ENCODE measurements at places on chromosomes 7 and 10.
A peak's percentile ranks its signal among the peaks of the same experiment; 100 is the strongest.

DNA sequence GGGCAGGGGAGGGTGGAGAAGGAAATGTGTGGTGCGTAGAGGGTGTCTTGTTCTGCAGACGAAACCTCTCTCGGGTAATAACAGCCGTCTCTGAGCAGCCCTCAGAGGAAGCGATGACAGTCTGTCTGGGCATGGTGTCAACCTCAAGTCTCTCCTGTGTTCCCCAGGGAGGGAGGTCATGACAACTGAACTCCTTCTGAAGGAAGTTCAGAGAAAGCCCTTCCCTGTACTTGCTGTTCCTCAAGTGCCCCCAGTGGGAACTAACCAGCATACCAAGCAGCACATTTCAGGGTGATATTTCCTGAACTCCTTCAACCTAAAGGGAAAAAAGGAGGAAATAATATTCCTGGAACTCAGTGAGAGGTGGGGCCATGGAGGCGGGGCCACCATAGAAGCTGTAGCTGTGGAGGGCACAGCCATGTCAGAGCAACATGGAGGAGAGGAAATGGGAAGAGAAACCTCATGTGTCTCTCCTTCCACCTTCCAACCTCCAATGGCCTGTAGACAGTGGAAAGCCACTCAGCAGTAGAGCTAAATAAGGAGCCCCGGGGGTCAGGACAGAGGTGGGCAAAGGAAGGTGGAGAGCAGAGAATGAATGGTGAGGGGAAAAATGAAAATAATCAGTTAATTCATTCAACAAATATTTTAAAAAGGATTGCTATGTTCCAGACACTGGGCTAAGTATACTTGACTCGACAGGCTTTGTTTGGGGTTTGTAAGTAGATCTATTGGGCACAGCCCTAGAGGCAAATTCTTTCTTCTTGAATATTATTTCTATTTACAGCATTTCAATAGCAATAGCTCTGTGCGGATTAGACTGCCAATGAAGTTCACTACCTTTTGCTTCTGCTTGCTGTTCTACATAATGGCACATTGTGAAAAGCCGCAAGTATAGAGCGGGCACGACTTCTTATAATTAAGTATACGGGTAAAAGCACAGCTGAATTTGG lies 61.0 kb upstream of the AOAH start:
- DNase-seq = peak; percentile 24

DNA sequence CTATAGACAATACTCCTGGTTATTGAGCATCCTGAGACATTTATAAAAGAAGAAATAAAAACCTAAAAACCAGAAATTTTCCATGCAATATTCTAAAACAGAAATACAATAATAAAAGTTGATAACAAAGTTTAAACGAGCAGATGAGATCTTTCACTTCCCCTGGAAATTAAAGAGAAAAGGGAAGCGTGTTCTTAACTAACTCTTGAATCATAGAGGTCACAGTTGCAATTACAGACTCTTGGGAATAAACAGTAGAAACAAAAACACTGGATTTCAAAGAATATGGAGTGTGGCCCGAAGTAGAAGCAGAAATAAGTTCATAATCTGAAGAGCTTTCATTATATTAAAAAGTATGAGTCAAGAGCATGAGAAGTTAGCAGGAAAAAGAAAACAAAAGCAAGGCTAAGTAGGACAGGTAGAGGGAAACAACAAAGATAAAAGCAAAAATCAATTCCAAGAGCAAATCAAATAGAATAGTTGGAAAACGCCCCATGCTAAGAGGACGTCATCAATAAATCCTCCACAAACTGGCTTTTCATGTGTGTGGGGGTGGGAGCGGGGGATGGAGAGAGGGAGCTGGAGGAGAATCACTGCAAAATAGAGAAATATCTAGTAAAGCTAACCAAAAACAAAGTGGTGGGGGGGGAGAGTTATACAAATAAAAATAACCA lies 55.2 kb upstream of the C10orf71 start:
- no peak for DNase-seq

GRCh38 chr10:9452056-9452455 lies 1397.6 kb downstream of the GATA3 start:
- no peak for DNase-seq

GRCh38 chr10:78472551-78472890 lies 438.9 kb downstream of the RPS24 start:
- no peak for DNase-seq

- DNase-seq = no peak
Measured at GRCh38 chr7:139111811-139112301, 2.3 kb upstream of the ZC3HAV1 start.

- no peak for DNase-seq
Measured at GRCh38 chr10:109891105-109891504, 32.2 kb downstream of the XPNPEP1 start.

GRCh38 chr7:39321909-39322498 lies 244.2 kb upstream of the YAE1 start:
- DNase-seq = no peak

DNA sequence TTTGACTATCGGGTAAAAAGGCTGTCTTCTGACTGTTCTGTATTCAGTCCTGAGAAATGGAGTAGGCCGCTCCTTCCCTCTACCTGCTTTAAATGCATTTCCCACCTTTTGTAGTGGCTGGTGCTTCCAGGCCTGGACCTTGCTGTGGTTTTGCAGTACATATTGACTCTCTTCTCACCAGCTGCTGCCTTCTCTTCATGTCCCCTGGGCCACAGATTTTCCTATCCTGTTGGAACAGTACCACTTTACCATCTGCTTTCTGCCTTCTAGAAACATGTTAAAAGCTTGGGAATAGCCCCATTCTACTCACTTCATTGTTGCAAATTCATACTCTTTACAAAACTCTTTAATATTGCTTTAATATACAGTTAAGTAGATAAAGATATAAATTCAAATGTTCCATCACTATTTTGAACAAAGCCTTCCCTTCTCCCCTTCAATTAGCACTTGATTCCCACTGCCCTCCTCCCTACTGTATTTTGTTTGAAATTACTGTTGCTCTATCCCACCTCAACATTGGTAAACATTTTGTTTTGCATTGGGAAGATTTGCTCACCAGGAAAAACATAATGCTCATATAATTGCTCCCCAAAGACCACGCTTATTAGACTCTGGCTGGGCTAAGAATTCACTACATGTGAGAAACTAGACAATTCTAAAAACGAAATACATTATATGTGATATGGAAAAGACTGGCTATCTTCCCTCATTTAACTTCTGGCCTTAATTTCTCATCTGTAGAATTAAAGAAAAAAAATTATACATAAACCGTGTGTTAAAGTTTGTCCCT lies 17.3 kb upstream of the SEMA3C start:
- DNase-seq = no peak

DNA sequence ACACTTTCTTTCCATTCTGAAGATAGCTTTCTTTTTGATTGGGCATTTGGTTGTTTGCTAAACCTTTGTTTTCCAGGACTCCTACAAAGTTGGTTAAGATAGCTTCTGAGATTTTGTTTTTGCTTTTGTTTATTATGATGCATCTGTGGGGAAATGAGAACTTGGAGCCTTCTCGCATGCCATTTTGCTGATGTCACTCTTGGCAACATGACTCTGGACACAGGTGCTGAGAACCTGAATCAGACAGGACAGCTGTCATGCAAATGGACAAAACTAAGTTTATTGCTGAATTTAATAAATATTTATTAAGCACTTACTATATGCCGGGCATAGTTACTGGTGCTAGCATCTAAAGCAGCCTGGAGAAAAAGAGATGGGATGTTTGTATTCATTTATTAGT lies 274.1 kb downstream of the ZEB1 start:
- DNase-seq = no peak

GRCh38 chr7:130641497-130641896 lies 27.1 kb downstream of the COPG2 start:
- no peak for DNase-seq

DNA sequence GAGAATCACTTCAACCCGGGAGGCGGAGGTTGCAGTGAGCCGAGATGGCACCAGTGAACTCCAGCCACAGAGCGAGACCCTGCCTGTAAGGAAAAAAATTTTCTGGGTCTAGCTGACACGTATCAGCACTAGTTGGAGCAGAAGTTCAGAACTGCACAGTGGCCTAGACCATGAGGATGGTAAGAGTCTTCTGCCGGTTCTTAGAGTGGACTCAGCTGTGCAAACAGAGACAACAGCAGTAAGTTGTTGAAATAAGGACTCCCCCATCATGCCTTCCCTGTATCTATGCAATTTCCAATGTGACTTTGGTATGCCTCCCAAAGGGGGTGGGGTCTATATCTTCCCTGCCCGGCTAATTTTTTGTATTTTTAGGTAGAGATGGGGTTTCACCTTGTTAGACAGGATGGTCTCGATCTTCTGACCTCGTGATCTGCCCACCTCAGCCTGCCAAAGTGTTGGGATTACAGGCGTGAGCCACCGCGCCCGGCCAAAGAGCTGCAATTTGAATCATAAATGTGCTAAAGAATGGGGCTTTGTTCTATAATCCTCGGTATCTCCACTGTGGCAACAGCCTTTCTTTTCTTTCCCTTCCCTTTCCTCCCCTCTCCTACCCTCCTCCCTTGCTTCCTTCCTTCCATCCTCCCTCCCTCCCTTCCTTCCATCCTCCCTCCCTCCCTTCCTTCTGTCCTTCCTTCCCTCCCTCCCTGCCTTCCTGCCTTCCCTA lies 14.5 kb upstream of the RNF216 start:
- no peak for DNase-seq

DNA sequence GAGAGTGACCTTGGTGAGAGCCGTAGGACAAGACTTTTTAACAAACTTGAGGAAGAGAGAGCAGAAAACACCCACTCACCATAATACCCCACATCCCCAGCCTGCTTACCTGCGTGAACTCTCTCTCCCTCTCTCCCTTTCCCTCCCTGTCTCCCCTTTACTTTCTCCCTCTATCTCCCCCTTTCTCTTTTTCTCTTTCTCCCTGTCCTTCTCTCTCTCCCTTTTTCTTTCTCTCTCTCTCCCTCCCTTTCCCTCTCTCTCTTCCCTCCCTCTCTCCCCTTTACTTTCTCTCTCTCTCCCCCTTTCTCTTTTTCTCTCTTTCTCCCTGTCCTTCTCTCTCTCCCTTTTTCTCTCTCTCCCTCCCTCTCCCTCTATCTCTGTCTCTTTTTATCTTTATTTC lies 464.0 kb upstream of the AUTS2 start:
- DNase-seq = no peak

DNA sequence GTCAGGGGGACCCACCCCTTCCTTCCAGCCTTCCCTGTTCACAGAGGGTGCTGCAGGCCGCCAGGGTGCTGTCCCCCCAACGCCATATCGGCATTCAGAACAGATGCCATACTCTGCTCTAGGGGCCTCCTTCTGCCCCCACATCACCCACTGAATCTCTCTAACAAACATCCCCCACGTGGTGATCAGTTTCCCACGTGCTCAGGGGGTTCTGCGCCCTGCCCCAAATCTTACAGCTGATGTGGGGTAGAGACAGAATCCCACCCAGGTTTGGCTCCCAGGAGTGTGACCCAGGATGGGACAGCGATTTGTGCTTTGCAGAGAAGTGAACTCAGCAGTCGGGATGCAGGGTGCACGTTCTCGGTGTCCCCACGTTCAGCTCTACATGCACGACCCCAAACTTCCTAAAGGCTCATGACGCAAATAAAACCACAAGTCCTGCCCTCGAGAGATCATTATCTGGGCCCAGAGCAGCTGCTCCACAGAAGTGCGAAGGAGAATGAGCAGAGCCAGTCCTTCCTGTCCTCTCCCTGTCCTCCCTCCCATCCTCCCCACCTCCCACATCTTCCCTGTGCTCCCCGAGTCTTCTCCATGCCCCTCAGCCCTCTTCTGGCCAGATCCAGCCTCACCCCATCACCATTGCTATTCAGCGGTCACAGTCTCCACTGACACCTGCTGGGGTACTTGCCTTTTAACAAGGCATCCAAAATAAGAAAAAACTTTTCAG lies 423.4 kb downstream of the DNAJB6 start:
- DNase-seq = no peak

- DNase-seq = no peak
Measured at GRCh38 chr10:46523962-46524471, 32.4 kb downstream of the GPRIN2 start.

GRCh38 chr10:52778511-52779392 lies 6.2 kb upstream of the MBL2 start:
- DNase-seq = no peak

DNA sequence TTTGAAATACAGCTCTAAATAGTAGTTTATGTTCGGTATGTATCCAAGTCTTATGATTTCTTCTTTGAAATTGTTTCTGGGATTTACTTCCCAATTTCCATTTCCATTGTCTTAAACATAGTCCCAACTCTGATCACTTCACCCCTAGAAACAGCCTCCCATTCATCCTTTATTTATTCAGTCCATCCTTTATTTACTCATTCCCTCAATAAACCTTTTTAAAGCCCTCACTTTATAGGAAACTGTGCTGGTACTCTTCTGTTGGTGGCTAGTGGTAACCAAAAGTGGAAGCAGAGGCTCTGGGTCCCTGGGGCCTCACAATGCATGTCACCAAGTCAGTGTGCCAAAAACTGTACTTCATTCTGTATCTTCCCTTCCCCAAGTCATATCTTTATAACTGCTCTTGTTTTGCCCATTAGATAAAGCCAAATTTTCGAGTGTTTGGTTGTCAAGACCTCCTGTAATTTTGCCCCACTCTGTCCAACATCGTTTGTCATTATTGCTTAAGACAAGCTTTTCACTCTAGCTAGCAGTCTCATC lies 3.9 kb upstream of the EPC1 start:
- DNase-seq = no peak

- DNase-seq = no peak
Measured at GRCh38 chr7:40506158-40506557, 371.4 kb downstream of the SUGCT start.

GRCh38 chr10:89659143-89660131 lies 14.4 kb upstream of the PANK1 start:
- DNase-seq = no peak

DNA sequence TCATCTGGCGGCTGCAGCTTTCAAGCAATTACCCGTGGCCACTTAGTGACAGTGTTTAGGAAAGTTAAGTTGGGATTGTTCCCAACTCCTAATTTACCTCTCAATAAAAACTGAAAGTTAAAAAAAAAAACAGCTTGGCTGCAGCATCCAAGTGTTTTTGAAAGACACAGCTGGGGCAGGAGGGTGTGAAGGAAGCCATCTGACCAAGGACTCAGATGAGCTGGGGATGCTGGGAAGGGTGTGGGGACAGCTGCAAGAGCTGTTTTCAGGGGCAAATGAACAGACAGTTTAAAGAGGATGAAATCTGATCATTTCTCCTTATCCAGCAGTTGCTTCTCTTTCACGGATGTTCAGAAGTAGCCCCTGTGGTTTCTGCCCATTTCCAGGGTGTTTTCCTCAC lies 129.2 kb upstream of the CDCA7L start:
- DNase-seq = no peak

DNA sequence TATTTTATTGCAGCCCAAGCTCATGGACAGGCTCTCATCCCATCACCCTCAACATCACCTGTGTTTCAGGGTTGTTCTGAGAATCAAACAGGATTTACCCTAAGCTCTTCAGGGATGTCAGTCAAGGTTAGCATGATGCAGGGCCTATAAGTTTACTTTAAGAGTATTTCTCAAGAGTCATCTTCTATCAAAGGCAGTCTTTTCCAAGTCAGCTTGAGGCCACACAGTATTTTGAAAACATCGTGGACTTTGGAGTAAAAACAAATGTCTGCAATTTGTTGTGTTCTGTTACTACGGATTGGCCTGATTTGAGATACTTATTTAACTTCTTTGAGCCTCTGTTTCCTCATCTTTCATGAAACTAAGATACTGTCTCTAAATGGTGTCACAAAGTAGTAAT lies 42.0 kb upstream of the NRP1 start:
- no peak for DNase-seq

GRCh38 chr7:71972534-71972933 lies 439.6 kb downstream of the CALN1 start:
- DNase-seq = no peak
